ENCODE measurements at places on chromosomes 2 and 18. TPM values are rescaled to one million over a fixed set of nuclear protein-coding genes. Genes with fewer than 3 reads are reported as not detected.

DNA sequence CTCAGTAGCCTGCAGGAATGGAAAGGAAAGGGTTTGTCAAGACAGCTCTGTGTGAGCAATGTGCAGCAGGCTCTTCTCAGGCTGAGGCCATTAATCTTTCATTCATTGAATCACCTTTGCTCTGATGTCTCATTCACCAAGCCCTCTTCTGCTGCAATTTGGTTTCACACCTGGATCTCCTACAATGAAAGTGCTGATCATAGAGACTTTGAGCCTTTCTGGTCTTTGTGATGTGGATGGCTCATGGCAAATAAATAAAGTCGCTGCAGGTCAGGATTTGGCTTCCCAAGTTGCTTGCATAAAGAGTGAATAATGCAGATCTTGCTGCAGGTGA is 95.8 kb upstream of the SPRED2 start:
- no peak for DNase-seq

- peak; percentile 93 for DNase-seq
Observed at GRCh38 chr2:17540093-17540812, at the start of gene VSNL1. TSS of gene VSNL1 (plus strand) at chr2:17540696. CDS start at chr2:17592075, 51,379 bp downstream.

GRCh38 chr2:69731147-69731970 is 10.6 kb upstream of the ANXA4 start:
- DNase-seq, result no peak

GRCh38 chr18:64202210-64202836 is 53.4 kb upstream of the LINC00305 start:
- no peak for DNase-seq

DNA sequence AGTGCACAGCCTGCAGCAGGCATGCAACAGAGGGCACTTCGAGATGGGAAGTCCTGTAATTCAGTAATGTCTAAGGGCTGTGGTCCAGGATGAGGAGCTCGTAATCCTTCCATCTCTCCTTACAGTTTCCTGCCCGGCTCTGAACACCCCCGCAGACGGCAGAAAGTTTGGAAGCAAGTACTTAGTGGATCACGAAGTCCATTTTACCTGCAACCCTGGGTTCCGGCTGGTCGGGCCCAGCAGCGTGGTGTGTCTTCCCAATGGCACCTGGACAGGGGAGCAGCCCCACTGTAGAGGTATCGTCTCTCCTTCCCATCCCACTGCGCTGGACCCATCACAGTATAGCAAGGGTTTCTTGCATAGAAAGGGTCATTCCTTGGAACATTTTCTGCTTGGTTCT is 26.7 kb downstream of the FBLN7 start:
- DNase-seq, result no peak

The IL36A gene
- total RNA-seq, result not detected

The FOXD4L1 gene
- 0.17 TPM for total RNA-seq
